ENCODE measurements at places on chromosomes 2 and 18.

DNA sequence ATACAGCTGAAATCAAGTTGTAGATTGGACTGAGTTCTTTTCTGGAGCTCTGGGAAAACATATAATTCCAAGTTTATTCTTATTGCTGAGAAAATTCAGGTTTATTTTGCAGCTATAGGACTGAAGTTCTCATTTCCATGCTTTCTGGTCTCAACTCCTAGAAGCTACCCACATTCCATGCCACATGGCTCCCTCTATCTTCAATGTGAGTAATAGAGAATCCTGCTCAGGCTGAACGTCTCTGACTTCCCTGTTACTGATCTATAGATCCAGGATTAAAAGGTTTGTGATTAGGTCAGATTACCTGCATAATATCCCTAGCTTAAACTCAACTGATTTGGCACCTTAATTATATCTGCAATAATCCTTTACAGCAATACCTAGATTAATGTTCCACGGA lies 453.8 kb upstream of the MC4R start:
- DNase-seq = no peak

DNA sequence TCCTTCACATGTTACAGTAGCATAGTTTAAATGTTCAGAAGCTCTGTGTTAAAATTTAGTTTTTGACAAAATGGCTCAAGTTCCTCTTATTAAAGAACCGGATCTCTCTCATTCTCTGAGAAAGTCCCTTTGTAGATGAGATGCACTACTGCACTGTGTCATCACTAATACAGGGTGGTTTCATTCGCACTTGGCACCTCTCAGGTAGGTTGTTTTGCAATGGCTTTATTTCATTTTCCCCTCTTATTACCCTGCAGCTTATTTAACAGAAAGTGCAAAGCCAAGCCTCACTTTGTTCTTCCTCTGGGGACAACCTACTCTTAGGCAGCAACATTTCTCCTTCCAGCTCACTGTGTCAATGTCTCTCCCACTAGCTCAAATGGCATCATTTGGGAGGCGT lies 185.1 kb downstream of the DLGAP1 start:
- DNase-seq = no peak

DNA sequence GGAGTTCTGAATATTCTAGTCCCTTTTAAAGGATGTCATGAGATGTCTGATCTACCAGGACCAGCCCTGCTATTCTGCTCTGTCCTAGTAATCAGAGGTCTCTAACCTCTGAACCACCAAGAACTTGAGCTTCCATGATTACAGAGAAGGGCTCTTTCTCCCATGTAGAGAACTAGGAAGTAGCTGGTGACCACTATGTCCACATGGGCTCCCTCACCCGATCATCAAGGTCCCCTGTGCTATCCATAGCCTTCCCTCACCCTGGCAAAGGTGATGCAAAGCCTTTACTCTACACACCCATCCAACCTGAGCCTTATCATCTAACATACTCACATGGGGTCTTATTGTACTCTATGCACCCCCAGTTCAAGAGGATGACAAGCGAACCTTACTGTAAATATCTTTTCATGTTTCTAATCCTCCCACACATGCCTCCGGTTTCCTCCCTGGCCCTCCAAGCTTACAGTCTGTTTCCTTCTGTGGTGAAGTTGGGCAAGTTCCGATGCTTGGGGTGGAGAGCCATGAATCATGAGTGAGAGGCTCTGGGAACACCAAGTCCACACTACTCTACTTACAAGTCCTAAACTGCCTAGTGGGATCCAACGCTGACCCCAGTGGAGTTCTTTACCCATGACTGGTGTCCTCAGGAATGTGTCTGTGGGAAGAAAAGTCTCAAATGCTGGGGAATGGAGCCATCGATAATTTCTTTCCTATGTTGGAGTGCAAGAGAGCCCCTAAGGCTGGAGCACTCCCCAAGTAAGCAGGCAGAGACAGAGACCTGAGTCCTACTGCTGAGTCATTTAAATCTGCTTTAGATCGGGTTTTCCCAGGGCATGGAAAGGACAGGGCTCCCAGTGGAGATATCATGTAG lies 73.3 kb upstream of the KLF7 start:
- DNase-seq = no peak

DNA sequence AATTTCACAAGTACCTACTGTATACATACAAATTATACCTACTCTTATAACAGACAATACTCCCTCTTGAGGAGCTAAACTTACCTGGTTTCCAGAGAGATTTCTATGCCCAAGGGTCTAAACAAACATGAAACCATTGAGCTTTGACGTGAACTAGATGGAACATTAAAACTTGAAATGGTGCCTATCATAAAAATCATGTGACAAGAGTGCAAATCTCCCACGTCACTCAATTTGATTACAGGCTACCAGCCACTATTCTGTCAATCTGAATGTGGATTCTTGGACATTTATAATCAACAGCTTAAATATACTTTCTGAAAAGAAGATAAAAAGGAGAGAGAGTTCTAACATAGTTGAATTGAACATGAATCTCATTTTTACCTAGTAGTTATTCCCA lies 297.1 kb upstream of the SESTD1 start:
- DNase-seq = no peak

DNA sequence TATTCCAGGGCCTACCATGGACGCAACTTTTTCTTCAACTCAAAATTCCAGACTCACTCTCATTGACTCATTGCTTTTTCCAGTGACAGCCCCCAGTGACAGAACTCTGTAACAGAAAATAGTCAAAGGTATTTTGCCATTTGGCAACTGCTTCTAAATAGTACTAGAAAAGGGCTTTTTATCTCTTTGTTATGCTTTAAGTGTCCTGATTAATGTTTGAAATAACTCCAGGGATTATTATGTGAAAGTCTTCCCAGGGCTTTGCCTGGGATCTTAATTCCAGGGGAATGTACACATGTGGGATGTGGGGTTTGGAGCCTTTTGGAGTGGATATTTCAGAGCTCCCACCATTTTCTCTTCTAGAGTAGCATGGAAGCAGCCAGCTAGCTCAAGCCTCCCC lies 198.8 kb downstream of the KCNS3 start:
- DNase-seq = no peak

DNA sequence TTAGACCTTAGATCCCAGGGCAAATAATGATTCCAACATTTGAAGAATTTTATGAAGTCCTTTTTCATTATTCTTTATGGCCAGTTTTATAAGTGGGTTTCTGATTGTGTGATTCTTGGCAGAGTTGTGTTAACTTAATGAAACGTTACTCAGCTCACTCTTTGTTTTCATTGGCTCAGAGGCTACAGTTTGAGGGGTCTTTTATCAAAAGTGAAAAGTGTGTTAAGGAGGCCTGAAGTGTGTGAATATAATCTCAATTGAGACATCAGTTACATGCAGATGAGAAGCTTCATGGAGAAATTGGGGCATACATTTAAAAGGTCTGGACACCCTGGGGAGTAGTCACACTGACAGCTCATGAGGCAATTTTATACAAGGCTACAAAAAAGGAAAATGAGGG lies 74.6 kb downstream of the ASXL3 start:
- DNase-seq = no peak

GRCh38 chr2:172865422-172865821 lies 129.8 kb downstream of the RAPGEF4 start:
- DNase-seq = no peak

DNA sequence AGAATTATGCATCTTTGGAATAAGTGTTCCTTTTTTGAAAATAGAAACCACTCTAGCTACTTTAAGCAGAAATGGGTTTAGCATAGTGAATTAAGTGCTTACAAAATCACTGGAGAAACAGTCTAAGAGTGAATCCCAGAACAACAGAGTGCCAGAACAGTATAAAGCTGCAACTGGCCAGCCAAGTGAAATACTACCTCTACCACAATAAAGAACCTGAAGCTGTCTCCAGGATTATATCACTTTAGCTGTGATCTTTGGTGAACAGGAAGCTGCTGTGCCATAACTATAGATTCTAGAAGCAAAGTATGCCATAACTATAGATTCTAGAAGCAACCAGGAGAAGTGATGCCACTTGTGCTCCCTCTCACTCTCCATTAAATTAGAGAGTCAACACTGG lies 7.6 kb downstream of the CAMKMT start:
- DNase-seq = no peak

- no peak for DNase-seq
Observed at GRCh38 chr2:479490-480176, 191.7 kb upstream of the ALKAL2 start.

- DNase-seq = no peak
Observed at GRCh38 chr2:72743481-72743880, 82.4 kb downstream of the EXOC6B start.

DNA sequence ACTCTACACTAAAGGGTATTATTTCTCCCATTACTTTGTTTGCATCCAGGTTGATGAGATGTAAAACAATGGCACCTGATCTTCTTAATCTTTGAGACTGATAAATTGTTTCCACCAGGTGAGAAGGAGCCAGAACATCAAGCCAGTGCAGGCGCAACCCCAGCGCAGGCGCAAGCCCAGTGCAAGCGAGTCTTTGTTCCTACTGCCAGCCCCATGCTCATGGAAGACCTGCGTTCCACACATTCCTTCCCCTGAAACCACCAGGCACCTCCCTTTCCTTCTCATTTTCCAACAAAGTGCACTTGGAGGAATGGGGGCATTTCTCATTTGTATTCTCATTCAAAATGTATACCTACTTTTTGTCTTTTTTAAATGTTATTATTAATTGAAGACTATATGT lies 188.7 kb upstream of the SMAD2 start:
- DNase-seq = no peak

- no peak for DNase-seq
Observed at GRCh38 chr2:105738658-105739241, 6.0 kb upstream of the NCK2 start.

DNA sequence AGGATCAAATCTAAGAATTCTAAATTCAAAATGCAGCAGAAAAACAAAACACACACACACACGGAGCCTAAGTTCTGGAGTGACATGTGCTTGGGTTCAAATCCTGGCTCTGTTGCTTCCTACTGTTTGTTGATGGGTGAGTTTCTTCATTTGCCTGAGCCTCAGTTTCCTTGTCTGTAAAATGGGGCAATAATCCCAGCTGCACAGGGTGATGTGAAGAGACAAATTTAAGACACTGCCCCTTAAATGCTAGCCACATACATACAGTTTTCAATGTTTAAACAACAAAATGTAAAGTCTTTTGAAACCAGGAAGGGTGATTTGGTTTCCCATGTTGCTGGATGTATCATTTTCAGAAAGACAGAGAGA lies 943 bp upstream of the GPR17 start:
- DNase-seq = no peak

DNA sequence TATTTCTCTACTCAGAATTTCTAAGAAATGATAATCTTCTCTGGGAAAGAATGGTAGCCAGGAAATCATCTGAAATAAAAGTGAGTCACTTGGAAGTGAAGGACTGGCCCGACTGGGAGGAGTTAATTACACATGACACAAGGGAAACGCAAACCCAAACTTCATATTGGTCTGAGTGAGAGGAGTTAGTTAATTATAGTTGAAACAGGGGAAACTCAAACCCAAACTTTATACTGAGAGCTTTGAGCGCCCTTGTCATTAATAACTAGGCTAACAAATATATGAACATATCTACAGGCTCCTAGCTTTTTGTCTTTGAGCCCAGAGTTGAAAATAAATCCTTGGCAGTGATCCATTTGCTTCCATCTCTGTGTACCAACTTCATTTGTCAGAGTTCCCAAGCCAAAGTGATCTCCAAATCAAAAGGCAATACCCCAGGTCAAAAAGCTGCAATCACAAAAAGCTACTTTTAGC lies 187.8 kb upstream of the COL3A1 start:
- peak; percentile 47 for DNase-seq

- DNase-seq = no peak
Observed at GRCh38 chr2:197304556-197305011, 6.0 kb downstream of the ANKRD44 start.

DNA sequence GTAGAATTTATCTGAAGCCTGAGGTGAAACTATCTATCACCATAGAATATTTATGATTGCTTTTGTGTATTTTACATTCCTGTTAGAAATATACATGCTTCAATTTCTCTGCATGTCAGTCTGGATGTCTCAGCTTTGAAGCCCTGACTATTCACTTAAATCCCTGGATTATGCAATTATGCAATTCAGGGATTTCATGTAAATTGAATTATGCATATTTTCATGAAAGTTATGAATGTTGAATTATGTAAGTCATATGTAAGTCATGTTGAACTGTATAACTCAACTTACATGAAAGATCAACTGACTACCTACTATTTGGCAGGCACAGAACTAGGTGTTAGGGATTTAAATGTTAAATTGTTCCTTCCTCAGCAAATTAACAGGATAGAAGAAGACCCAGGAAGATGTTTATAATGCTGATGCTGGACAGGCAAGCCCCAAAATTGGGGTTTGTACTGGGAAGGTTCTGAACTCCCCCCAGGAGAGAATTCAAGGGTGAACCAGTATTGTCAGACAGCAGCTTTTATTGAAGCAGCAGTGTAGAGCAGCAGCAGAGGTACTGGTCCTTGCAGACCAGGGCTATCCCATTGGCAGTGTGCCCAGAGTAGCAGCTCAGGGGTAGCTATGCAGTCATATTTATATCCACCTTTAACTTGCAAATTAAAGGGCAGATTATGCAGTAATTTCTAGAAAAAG lies 236.5 kb downstream of the ZNF804A start:
- no peak for DNase-seq

- DNase-seq = no peak
Observed at GRCh38 chr2:207251573-207252192, 85.9 kb upstream of the KLF7 start.

DNA sequence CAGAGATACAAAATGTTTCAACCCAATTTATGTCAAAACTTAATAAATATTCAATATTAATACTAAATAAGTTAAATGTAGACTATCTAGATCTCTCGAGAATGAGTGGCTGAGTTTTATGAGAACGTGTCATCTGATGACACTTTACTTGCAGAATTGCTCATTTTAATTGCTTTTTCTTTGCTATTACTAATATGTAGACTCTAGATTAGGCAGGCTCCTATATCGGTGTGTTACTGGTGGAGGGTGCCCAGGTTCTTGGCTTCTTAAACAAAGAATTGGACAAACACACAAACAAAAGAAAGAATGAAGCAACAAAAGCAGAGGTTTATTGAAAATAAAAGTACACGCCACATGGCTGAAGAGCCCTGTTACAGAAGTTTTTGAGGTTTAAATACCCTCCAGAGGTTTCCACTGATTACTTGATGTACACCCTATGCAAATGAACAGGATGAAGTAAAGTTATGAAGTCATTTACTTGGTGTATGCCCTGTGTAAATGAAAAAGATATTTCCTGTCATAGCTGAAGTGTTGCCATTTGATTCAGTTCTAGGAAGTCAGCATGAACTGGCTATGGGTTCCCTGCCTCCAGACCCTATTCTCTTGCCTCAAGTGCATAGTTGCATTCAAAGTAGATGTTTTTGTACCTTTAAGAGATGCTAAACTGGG lies 122.9 kb upstream of the ITGA4 start:
- DNase-seq = no peak
